ENCODE measurements at places on chromosomes 3 and 15.

DNA sequence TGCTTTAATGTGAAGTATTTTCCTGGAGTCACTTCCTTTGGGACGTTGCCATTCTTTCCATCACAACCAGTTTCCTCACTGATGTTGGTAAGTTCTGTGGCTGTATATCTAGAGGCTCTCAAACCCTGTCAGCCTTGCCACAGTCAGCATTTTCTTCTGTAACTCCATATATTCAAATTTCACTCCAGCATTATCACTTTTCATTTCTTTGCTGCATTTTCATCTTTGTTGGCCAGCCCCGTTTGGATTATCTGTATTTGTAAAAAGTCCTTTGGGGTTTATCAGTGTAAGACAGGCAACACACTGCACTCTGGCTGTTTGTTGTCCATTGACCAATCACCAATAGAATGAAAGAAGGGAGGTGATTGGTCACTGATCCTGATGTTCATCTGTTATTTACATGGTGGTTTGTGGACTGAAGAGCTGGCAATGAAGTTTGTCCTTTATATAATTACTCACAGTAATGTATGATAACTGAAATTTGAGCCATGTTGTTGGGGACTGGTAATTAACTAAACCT is 20.3 kb downstream of the GMPS start:
- DNase-seq = no peak

- DNase-seq = no peak
These were observed 327 bp upstream of the CCDC13 start for GRCh38 chr3:42773409-42773751.

- DNase-seq = no peak
These were observed 2.3 kb upstream of the TMEM266 start for GRCh38 chr15:76057332-76058000.

DNA sequence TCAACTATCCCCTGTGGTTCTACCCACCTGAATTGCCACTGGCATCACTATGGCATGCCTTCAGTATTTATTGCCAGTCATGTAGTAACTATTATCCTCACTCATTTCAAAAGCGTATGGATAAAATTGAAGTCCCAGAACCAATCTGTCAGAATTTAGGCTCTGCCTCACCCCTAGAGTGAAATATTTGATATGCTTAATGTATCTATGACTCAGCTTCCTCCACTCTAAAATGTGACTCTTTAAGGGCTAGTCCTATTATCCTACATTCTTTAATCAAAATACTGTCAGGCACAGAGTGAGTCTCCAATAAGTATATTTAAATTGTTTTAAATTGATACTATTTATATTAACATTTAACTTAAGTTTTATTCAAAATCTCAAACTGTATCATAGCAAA is 27.6 kb downstream of the ARPP21 start:
- no peak for DNase-seq

- no peak for DNase-seq
These were observed 133.4 kb downstream of the LPP start for GRCh38 chr3:188287339-188287738.

GRCh38 chr3:3305084-3305483 is 125.6 kb upstream of the CRBN start:
- DNase-seq = no peak

DNA sequence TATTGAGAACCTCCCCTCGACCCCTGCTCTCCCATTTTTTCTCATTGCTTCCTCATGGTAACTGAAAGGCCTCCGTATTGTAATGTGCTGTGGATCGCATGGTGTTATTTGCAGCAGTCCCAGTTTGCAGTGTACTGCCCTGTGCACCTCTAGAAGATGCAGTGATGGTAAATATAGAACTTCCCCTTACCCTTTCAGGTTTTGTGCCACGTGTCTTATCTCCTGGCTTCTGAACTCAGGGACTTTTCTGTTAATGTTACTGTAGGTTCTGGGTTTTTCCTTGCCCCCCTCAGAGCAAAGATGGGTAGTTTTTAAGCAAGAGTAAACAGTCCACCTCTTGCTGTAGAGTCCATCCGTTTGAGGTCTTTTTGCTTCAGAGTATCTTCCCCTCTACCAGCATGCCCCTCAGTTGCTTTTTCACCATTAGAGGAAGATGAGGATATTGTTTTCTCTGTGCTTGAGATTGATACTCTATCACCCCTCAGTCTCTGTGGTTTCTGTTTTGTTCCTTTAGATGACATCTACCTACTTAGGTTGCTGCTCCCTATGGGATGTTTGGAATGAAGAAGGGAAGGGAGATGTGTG is 22.4 kb downstream of the CHD2 start:
- no peak for DNase-seq

- no peak for DNase-seq
These were observed 80.4 kb downstream of the MYO5A start for GRCh38 chr15:52448011-52448890.

- DNase-seq = no peak
These were observed 611.4 kb upstream of the NAALADL2 start for GRCh38 chr3:174247687-174248152.
